ENCODE measurements at places on chromosomes 11 and 22.

- DNase-seq, result no peak
Observed at GRCh38 chr11:47376525-47377371, 1.6 kb downstream of the SPI1 start.

DNA sequence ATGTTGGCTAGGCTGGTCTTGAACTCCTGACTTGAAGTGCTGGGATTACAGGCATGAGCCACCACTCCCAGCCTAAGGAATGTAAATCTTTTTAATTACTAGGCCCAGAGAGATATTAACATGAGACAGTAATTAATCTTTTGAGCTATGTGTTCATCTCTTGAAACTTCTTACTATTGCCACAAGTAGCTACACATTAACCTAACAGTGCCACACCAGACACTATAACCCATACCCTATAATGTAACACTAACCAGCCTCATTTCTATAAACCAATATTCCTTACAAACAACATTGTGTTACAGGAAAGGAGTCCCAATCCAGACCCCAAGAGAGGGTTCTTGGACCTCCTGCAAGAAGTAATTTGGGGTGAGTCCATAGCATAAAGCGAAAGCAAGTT, 8.0 kb upstream of the COX8A start:
- DNase-seq, result no peak

DNA sequence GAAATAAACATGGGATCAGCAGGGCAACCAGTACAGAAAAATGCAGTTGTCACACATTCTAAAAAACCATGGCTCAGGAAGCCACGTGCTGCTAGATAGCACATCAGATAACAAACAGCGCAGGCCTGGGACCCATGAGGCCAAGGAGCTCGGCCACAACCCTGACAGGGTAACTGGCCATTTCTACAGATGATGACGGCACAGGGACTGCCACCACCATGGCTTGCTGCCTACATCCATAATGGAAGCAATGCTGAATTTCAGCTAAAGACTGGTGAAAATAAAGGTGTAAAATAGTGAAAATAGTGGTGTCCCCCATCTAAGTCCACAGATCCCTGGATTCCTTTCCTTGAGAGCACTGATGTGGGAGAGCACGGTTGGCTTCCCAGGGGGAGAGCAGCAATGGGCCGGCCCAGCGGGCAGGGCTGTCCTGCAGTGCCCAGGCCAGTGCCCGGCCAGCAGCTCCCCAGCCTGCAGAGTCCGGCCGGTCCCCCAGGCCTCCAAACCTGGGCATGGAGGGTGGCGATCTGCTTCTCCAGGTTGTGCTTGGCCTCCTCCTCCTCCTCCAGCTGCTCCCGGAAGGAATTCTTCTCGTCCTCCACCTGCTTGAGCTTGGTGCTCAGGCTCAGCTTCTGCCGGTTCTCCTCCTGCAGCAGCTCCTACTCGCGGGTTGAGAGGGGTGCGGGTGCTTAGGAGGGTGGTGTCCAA, 40.0 kb downstream of the APOL1 start:
- no peak for DNase-seq

DNA sequence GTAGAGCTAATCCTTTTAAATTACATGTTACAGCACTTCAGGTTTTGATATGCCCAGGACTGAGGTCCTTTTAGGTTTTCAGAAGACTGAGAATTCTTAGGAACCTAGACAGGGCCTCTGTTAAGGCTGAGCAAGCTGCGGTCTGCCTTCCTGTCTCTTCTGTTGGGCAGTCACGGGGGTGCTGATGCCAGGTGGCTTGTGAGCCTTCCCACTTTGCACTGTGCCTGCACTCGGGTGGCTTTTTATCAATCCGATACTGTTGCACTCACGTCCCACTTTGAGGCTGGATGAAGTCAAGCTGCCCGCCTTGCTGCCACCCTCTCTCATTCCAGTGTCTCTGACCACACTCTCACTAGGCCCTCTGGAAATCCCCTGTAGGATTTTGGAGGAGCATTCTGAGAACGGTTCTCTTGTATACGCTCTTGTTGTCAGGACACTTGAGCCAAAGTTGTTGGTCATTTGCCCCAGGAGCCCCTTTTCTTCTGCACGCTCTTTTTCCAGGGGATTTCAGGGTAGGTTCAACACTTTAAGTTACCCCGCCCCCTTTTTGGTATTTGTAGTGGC, 141.8 kb downstream of the TEAD1 start:
- DNase-seq, result no peak

Data from stimulated activated CD8-positive, alpha-beta memory T cell treated with anti-CD3 and anti-CD28 coated beads, Interleukin-4, amount 100 ng/mL, for 4 hours (primary cell).